Spleen (tissue), 13 donors: ENCODE measurements at places on chromosomes 7 and 10. TPM values are rescaled to one million over a fixed set of nuclear protein-coding genes. Genes with fewer than 3 reads are reported as not detected.

- DNase-seq, result no peak
These were observed 689 bp downstream of the PLCE1 start for GRCh38 chr10:93994438-93994801.

- no peak for DNase-seq
These were observed 44.7 kb upstream of the CROT start for GRCh38 chr7:87300756-87301155.

DNA sequence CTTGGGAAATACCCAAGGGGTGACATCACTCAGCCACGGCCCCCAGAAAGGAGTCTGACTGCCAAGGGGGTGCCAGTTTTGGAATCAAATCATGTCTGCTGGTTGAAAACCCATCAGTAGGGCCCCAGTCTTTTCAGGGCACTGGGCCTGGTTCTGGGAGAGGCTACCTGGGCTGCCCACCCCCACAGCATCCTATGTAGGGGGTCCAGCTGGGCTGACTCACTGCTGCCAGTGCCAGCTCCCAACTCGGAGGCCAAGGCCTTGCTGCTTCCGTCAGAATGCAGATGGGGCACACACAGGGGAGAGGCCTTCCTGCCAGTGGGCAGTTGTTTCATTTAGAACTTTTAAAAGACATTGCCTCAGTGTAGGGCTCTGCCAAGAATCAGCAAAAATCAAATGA is 39.5 kb upstream of the DMBT1 start:
- DNase-seq, result no peak

- DNase-seq, result no peak
These were observed 110.6 kb downstream of the EMX2 start for GRCh38 chr10:117653170-117653515.

DNA sequence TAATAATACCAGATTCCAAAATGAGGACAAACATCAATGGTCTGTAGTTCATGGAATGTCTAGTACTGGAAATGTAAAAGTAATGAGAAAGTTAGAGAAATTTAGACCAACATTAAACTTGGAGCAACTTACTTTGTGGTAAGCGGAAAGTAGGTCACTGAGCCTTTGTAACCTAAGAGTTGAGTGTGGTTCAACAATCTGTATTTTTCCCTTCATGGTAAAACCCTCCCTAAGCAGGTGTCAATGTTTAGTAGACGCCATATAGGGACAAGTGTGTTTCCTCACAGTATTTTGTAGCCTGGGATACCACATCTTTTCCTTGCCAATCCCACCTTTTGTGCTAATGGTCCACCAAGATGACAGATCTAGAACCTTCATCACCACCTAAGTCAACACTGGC is 67.3 kb upstream of the RSU1 start:
- no peak for DNase-seq

DNA sequence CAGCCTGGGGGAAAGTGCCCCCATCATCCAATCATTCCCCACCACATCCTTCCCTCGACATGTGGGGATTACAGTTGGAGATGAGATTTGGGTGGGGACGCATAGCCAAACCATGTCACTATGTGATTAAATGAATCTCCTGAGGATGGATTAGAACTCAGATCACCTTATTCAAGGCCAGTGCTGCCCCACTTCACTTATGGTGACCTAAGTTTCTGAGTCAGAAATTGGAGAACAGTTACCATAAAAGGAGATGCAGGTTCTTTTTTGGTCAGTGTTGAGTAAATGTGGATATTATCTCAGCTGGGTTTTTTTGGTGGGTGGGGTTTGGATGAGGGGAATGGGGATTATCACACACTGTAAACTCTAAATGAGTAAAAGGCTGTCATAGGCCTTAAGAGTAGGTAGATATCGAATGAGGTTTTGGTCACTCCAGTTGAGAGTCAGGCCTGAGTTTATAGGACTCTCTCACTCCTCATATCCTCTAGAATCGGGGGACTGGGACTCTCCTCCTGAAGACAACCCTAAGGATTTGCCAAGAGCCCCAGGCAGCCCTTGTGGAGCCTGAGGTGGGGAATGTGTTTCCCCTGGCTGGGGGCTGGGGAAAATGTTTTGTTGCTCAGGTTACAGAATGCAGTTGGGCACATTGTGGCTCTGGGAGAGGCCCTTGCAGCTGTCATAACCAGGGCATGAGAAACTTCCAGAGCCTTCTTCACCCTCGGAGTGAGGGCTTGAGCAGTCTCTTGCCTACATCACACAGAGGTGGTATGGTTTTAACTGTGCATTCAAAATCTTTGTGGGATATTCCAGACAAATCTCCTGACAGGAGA is 213.0 kb downstream of the BAMBI start:
- no peak for DNase-seq

GRCh38 chr7:74083928-74084721 is 521 bp downstream of the LIMK1 start:
- no peak for DNase-seq

DNA sequence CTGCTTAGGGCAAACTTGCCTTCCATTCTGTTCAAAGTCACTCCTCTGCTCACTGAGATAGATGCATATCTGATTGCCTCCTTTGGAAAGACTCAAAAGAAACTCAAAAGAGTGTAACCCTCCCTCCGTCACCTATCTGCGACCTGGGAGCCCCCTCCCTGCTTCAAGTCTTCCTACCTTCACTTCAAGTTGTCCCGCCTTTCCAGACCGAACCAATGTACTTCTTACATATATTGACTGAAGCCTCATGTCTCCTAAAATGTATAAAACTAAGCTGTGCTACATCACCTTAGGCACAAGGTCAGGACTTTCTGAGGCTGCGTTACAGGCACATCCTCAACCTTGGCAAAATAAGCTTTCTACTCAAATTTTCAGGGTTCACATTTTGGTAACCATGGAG is 77.4 kb upstream of the C1GALT1 start:
- DNase-seq, result no peak

DNA sequence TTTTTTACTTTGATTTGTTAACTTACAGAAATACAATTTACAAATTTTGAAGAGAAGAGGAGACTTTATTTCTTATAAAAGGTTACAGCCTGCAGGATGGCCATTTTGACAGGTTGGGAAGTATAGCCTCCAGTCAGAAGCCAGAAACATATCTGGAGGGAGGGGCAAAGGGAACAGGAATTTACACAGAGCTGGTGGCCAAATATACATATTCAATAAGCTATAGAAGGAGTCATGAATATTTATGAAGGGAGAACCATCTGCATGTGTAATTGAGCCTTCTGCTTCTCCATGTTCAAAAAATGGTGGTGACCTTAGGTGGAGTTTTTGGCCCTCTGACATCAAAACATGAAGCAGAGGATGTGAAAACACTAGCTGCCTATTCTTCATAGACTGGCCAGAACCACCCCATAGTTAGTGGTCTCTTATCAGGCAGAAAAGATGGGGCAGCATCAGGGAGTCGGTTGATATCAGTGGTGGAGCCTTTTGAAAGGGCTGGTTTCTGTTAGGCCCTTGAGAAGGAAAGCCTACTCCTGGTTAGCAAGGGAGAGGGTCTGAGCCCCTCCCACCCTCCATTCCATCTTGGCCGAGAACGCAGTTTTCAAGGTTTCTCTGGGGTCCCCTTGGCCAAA is 57.2 kb downstream of the ENTPD1 start:
- no peak for DNase-seq

- no peak for DNase-seq
These were observed 181.5 kb downstream of the EXOC4 start for GRCh38 chr7:133434246-133434865.

- DNase-seq, result peak; percentile 93
These were observed 17.8 kb upstream of the ZKSCAN1 start for GRCh38 chr7:99997545-99998137.

DNA sequence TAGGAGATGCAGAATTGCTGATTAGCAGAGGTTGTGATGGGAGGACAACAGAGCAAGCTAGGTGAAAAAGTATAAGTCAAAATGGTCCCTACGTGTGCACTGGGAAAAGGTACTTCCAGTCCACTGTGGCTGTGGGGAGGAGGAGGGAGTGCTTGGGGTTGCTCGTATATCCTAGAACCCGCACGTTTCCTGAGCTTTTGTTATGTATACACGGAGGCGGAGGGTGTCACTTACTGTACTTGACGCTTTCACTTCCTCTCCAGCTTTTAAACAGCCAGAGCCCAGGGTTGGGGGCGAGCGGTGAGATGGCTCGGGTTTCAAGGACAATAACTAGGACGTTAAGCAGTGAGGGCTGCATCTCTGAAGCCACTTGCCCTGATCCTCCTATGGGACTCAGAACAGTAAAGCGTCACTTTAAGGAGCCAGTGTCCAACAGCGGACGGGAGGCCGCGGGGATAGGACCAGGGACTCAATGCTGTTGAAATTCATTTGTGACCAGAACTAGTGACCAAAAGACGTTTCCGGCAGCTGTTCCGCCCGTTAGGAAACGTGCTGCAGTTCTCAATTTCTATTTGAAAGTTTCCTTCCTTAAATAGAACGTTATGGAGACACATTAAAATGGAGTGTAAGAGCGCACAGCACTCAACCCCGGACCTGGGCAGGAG is 985 bp upstream of the ETV1 start:
- DNase-seq, result peak; percentile 68

GRCh38 chr7:99766484-99767099 is 17.4 kb downstream of the CYP3A4 start:
- no peak for DNase-seq

DNA sequence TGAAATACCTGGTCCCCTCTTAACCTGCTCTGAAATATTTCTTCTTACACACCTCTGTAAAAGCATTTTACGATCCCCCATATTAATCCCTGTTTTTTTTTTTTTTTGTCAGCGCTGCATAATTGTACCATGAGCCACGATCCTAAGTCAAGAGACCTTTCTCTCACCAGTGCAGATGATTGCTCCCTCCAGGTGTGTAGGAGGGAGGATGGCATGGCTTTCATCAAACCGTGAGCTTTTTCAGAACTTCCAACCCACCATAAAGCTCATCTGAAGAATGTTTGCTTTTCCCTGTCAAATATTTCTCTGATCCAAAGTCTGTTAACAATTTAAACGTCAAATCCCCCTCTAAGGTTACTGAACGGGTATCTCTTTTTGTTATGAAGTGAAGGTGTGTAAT is 28.2 kb upstream of the SEPHS1 start:
- DNase-seq, result no peak

- no peak for DNase-seq
These were observed 608.8 kb downstream of the PARD3 start for GRCh38 chr10:34206078-34206934.

DNA sequence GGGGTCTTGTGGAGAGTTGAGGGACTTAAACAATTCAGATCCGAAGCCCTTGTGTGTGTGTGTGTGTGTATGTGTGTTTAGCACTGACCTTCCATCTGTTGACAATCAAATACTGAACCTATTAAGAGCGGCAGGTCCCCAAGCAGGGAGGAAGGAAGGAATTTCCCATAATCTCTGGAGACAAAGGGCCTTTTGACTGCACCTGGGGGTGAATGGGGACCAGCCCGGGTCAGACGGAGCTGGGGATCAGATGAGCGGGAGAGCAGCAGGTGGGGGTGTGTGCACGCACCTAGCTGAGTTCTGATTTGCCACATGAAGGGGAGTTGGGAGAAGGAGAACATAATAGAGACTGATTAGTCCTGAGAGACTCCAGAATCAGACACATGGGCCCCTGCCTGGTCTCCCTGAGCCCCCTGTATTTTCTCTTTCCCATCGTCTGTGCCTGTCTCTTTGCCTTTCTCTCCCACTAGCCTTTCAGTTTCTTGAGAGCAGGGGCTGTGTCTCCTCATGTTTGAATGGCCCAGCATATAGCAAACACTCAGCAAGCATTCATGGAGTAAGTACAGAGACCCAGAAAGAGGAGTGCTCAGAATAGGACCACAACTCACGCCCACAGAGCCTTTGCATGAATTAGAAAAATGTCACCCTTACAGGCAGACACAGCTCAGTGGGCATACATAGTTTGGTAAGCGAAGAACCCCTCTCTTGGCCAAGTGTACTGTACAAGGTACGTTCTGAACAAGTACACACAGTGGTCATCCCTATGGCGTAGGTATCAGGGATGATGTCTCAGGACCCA is 288.3 kb upstream of the HABP2 start:
- DNase-seq, result no peak

GRCh38 chr7:19648791-19649190 is 60.0 kb downstream of the POLR1F start:
- DNase-seq, result no peak

- peak; percentile 69 for DNase-seq
These were observed 66.7 kb downstream of the PDGFA start for GRCh38 chr7:452791-453455.

DNA sequence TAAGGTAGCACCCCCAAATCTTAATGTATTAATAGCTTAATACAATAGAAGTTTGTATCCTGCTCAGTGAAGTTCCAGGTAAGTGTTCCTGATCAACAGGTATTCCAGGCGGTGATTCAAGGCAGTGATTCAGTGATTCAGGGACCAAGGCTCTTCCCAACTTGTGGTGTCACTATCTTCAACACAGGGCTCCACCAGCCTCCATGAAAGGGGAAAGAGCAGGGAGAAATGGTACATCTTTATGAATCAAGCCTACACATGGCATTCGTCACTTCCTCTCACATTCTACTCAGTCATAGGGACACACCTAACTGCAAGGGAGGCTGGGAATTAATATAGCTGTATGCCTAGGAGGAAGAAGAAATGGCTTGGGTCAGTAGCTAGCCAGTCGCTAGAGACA is 5.1 kb downstream of the GOLGA7B start:
- no peak for DNase-seq

DNA sequence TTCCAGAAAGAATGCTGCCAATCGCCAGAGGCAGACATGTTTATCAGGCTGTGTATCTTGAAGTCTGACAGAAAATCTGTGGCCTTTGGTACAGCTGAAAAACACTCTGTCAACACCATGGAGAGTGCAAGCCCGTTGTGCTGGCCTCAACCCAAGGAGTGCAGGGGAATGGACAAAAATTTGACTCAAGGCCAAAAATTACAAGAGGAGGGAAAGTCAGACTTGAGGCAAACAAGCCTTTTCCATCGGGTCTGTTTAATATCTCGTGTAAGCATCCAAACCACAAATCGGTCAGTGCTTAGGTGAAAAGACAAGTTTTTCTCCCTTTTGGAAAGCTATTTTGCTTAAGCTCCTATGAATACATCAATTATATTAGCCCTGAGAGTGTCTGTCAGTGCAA is 305.3 kb upstream of the NFE2L3 start:
- DNase-seq, result no peak

DNA sequence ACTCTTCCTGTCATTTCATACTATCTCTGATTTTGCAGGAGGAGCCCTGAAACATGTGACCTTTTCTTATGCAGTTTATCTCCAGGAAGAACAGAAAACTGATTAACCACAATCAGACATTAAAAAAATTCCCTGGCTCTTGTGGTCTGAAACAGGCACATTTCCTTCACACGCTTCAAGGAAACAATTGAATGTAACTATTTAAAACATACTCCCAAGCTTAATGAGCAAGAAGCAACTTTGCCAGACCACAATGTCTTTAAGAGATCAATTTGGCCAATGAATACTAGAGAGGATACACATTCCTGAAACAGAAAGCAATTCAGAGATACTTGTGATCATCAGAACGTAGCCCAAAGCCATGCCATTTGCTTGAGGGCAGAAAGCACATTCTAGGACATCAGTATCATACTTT is 65.8 kb downstream of the PIP4K2A start:
- DNase-seq, result no peak

GRCh38 chr10:101601541-101601940 is 13.4 kb downstream of the DPCD start:
- peak; percentile 46 for DNase-seq

Gene CDH23
- 12.8 TPM for total RNA-seq

Gene SH2B2
- total RNA-seq, result 28.5 TPM

Gene TRPV5
- not detected for total RNA-seq

Gene GIMAP1
- total RNA-seq, result 21.4 TPM

Gene TBL2
- 29.9 TPM for total RNA-seq

Gene MET
- 10.6 TPM for total RNA-seq

Gene MMRN2
- 83.2 TPM for total RNA-seq

Gene SHH
- not detected for total RNA-seq

Gene TRIM24
- 17.2 TPM for total RNA-seq

Gene ARMC3
- total RNA-seq, result 0.66 TPM

Gene GPR26
- not detected for total RNA-seq

Gene TFPI2
- 1.9 TPM for total RNA-seq

Gene OR13A1
- not detected for total RNA-seq

Gene TRPV6
- total RNA-seq, result 0.25 TPM
